ENCODE measurements at places on chromosomes 3 and 15.

GRCh38 chr3:155232605-155233004 lies 60.9 kb downstream of the STRIT1 start:
- DNase-seq: no peak

DNA sequence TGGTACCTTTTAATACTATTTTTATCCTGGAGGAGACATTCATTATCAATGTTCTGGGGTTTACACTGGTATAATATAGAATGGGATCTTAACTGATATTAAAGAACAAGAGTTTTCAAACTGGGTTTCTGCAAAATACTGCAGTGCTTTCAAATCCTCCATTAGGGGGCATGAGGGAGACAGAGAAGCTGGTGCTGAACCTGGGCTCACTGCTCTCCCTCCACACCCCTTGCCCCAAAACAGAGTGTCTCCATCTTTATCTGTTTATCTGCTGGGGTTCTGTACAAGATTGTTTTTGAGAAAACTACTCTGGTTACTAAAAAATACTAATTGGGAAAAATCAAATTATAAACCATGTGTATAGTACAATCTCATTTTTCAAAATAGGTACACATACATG lies 41.7 kb downstream of the CADPS start:
- no peak for DNase-seq

GRCh38 chr15:89085289-89085926 lies 2.8 kb upstream of the ABHD2 start:
- no peak for DNase-seq

DNA sequence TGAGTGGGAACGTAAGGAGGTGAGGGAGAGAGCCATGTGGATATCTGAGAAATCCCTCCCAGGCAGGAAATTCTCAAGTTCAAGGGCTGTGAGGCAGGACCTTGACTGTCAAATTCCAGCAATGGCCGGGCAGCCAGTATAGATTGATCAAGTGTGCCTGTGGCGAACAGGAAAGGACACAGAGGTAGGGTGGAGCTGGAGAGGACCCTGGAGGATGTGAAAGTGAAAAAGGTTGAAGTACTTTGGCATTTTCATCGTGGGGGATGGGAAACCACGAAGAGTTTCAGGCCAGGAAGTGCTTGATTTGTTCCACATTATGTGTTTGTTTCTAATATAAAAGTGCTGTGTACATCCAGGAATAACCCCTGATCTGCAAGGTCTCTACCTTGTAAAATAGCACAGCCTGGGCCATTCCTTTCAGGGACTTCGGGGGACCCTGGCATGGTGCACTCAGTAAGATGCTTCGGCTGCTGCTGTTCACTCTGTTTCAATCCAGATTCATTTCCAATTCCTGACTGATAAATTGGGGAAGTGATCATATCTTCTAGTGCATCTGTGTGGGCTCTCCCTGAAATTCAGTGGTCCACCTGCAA lies 156.6 kb downstream of the MCTP2 start:
- peak; percentile 4 for DNase-seq

- DNase-seq: no peak
Measured at GRCh38 chr3:41489231-41489630, 289.9 kb downstream of the CTNNB1 start.

DNA sequence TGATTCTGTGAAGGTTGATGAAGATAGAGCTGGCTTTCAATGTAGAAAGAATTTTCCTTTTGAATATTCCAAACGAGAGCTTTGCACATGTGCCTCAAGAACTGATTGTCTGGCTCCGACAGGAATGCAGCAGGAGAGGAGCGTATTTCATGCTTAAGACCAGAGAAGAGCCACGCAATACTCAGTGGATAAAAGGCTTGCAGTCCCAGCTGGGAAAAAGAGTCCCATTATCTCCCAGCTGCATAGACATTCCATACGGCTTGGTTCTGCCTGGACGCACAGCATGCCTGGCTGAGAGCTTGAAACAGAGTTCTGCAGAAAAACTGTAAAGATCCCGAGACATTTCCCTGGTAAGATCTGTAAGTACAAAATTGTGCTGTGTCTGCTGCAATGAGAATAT lies at the start of gene CNTN6:
Gene CNTN6 (plus strand): TSS at position 254 of the 400 bp plus-strand sequence. CDS start 54,985 bp downstream, outside the sequence.
- DNase-seq: no peak

DNA sequence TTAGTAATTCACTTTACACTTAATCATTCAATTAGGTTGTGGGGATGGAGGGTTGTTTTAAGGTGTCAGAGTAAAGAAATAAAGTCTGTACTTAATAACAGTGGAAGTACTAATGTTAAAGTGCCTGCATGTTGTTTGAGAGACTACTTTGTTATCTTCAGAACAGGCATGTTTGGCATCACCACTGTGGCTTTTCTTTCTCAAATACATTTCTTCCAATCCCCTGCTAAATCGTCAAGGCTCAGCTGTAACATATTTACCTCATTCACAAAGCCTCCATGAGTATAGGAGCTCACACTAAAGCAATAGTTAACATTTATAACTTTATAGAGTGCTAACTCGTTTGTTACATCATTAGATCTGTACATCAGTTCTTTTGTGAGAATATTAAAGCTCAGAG lies 2.6 kb downstream of the TIMMDC1 start:
- DNase-seq: no peak

DNA sequence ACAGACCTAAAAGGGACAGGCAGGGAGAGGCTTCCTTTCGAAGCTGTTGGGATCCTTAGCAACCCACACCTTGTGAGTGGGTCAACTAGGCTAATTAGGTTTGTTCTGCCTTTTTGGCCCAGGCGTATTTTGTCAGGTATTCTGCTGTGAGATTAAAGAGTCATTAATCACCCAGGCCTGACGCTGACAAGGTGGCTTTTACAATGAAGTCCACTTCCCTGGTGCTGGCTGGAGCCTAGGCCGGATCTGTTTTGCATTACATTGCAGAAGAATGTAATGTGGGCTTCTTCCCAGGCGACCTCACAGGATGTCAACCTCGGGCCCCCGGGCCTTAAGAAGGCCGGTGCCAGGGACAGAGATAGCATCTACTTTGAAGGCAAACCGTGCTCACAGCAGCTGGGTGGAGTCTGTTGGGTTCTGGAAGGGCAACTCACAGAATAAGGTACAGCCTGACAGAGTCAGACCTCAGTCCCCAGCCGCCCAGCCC lies 76.9 kb downstream of the HES1 start:
- no peak for DNase-seq

DNA sequence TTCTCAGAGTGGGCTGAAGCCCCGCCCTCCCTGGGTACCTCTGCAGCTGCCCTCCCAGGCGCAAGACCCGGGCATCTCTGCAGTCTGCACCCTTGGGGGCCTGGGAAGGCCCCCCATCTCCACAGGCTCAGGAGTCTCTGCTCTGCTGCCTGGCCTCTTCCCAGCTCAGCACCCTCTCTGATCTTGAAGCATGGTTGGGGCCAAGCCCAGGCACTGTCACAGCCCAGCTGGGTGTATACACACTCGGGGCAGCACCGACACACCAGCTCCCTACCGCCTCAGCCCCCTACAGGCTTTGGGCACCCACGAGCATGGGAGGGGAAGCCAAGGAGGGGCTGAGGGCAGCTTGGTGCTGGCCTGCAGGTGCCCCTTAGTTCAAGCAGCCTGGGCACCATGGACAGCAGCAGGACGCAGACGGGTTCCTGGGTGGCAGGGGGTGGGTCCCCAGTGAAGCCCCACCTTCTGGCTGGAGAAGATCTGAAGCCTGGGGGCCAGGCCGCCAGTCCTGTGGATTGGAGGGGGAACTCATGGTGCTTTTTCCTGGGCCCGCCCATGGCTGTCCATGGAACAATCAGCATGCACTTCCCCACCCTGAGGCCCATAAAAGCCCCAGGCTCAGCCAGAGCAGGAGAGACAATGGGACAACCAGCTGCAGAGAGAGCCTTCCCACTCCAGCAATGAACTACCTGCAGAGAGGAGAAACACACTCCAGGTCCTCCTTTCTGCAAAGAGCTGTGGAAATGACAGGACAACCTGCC lies 170.6 kb downstream of the TJP1 start:
- DNase-seq: no peak

DNA sequence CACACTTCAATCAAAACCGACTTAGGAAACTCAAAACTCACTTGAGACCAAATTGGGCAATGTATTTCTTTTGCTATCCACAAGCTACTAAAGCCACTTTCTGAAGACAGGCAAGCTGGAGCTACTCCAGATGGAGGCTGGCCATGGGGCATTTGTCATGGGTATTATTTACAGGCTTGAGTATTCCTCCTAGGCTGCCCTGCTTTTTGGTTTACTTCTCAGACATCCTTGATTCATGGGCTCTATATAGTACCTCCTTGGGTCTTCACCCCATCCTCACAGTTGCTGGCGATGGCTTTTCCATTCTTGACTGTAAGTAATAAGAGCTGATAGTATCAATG lies 18.6 kb upstream of the SYNM start:
- DNase-seq: no peak

DNA sequence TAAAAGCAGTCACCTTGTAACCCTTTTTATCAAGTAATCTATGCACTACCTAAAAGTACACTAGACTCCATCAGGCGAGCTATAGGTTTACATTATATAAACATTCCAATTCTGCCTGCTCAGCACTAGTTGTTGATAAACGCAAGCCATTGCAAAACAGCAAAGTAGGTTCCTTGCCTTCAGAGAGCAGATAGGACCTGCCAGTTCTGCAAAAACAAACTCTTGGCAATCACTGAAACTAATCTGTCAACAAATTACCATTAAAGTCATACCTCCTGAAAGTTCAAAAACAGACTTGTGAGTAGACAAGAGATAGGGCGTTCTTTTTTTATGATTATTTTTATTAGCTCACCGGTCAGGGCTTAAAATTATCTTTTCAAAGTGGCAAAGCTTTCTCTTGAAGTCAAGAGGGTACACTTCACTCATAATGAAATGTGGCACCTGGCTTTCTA lies 392.5 kb downstream of the FOXP1 start:
- no peak for DNase-seq

GRCh38 chr3:100268156-100268555 lies 7.4 kb downstream of the TBC1D23 start:
- no peak for DNase-seq

DNA sequence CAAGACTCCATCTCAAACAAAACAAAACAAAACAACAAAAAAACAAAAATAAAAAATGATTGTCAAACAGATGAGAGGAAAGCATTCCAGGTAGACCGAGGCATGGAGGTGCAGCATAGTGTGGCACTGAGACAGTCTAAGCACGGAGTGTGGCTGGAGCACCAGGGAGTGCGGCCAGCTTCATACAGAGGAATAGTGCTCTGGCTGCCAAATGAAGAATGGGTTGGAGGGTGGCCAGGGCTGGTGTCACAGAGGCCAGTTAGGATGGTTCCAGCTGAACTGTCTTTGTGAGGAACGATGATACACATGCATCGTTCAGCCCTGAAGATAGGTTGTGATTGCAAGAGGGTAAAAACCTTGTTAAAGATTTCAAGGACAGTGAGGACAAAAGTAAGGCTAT lies 28.3 kb downstream of the MITF start:
- no peak for DNase-seq

GRCh38 chr15:77616072-77616471 lies 16.6 kb downstream of the LINGO1 start:
- DNase-seq: no peak

GRCh38 chr15:37094333-37094914 lies 5.9 kb downstream of the MEIS2 start:
- DNase-seq: no peak
